ENCODE measurements at places on chromosomes 4 and X. TPM values are rescaled to one million over a fixed set of nuclear protein-coding genes. Genes with fewer than 3 reads are reported as not detected.

DNA sequence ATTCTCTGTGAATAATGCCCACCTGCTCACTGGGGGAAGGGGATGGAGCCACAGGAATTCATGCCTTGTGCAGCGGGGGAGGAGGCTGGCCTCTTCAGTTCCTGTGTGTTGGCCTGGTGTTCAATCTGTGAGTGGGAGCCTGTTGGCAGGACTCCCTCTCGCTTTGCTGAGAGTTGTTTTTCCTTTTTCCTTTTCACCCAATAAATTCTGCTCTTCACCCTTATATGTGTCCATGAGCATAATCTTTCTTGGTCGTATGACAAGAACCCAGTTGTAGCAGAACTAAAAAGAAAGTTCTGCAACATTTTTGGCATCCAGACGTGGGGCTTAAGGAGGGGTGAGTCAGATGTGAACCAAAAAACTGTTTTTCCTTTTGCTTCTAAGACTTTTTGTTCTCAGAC, 235.2 kb upstream of the HDX start:
- DNase-seq: no peak
- H3K4me3 ChIP-seq: no peak overlapping the region
- H3K27me3 ChIP-seq: peaks cover 16% of the 10 kb centered on the region
- H3K27ac ChIP-seq: no peak overlapping the region
- H3K36me3 ChIP-seq: no peaks in the 10 kb centered on the region

- H3K4me1 ChIP-seq: no peaks in the 10 kb centered on the region
- H3K27me3 ChIP-seq: no peaks in the 10 kb centered on the region
- DNase-seq: no peak
- no peak overlapping the region for H3K4me3 ChIP-seq
- no peak overlapping the region for H3K27ac ChIP-seq
- H3K36me3 ChIP-seq: no peaks in the 10 kb centered on the region
Observed at GRCh38 chr4:171588764-171589163, 224.4 kb upstream of the GALNTL6 start.

NDP gene
- total RNA-seq: not detected

SHROOM2 gene
- not detected for total RNA-seq

DNA sequence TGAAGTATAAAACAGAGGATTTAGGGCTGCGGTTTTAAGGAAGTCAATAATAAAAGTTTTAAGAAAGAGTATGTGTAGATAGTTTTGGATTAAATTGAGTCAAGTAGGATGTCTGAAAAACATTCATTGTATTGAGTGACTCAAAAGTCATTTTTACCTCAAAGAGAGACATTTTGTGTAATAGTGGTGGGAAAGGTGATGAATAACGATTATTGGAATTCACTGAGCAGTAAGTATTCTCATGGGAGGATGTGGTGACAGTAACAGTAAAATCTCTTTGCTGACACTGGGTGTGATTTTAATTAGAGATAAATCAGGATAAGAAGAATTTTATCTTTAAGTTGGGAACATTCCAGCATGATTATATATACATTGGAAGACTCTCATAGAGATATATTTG, 233.6 kb downstream of the PDHA2 start:
- H3K27ac ChIP-seq: no peak overlapping the region
- H3K4me1 ChIP-seq: no peaks in the 10 kb centered on the region
- H3K27me3 ChIP-seq: no peaks in the 10 kb centered on the region
- no peak overlapping the region for H3K4me3 ChIP-seq
- DNase-seq: no peak

C4orf50 gene
- 0.14 TPM for total RNA-seq

- H3K4me3 ChIP-seq: no peak overlapping the region
- DNase-seq: no peak
- no peaks in the 10 kb centered on the region for H3K4me1 ChIP-seq
- H3K27me3 ChIP-seq: no peaks in the 10 kb centered on the region
- H3K27ac ChIP-seq: no peak overlapping the region
Observed at GRCh38 chr4:32429151-32429550, 1709.0 kb downstream of the PCDH7 start.
